ENCODE measurements at places on chromosomes 13 and 19. TPM values are rescaled to one million over a fixed set of nuclear protein-coding genes. Genes with fewer than 3 reads are reported as not detected.
A peak's percentile ranks its signal among the peaks of the same experiment; 100 is the strongest.

GRCh38 chr13:80400865-80401426, 60.0 kb upstream of the SPRY2 start:
- no peaks in the 10 kb centered on the region for H3K36me3 ChIP-seq
- H3K4me3 ChIP-seq: no peak overlapping the region
- H3K27me3 ChIP-seq: no peaks in the 10 kb centered on the region

ZBTB45 gene
- 11.1 TPM for total RNA-seq

DNA sequence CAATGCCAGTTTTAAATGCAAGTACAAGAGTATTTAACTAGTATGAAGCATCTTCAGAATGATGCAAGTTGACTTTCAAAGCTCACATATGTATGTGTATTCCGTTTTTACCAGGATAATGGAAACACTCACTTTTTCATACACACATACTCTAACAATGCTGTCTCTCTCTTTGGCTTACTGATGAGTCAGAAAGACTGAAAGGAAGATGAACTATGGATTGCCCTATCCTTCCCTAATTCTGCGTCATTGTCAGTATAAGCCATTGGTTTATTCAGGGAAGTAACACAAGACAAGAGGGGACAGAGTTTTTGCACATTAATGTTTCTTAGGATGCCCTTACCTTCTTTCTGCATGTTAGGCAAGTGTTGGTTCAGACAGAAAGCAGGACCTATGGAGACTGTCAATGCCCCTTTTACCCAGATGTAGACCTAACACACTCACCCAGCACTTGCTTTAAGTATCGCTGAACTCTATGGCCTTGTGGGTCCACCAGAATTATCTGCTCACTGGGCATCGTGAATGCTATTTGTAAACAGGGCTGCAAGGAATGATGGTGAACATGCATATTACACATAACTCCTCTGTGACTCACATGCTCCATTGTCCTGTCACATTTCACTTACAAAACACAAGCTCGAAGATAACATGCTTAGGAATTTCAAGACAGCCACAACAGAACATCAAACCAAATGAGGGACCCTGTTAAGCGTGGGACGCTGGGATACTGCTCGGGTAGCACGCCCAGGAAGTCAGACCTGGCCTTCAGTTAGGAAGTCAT, 10.0 kb upstream of the OXGR1 start:
- H3K36me3 ChIP-seq: no peaks in the 10 kb centered on the region
- DNase-seq: no peak
- no peak overlapping the region for H3K4me3 ChIP-seq
- H3K27ac ChIP-seq: no peak overlapping the region

GRCh38 chr13:33345842-33346241, 60.3 kb upstream of the STARD13 start:
- no peaks in the 10 kb centered on the region for H3K36me3 ChIP-seq
- no peak overlapping the region for H3K4me3 ChIP-seq
- peaks cover 4% of the 10 kb centered on the region for H3K4me1 ChIP-seq
- DNase-seq: no peak
- H3K27ac ChIP-seq: no peak overlapping the region

ZNF835 gene
- 5.0 TPM for total RNA-seq

GRCh38 chr19:5951338-5951861, 26.5 kb downstream of the RANBP3 start:
- peak overlapping the region; percentile 97 for H3K27ac ChIP-seq
- no peak for DNase-seq
- H3K4me3 ChIP-seq: no peak overlapping the region
- H3K27me3 ChIP-seq: no peaks in the 10 kb centered on the region
- peaks cover 57% of the 10 kb centered on the region for H3K36me3 ChIP-seq

- H3K4me1 ChIP-seq: no peaks in the 10 kb centered on the region
- H3K4me3 ChIP-seq: no peak overlapping the region
- no peak overlapping the region for H3K27ac ChIP-seq
- no peaks in the 10 kb centered on the region for H3K27me3 ChIP-seq
- DNase-seq: no peak
Measured at GRCh38 chr19:29010276-29010675, 202.7 kb downstream of the UQCRFS1 start.

MICU2 gene
- 33.0 TPM for total RNA-seq

GRCh38 chr19:33434886-33435705, 61.6 kb downstream of the CEBPG start:
- no peaks in the 10 kb centered on the region for H3K36me3 ChIP-seq
- no peak overlapping the region for H3K4me3 ChIP-seq
- peaks cover 5% of the 10 kb centered on the region for H3K4me1 ChIP-seq
- DNase-seq: no peak
- no peak overlapping the region for H3K27ac ChIP-seq
- H3K27me3 ChIP-seq: no peaks in the 10 kb centered on the region

GRCh38 chr19:39296055-39296645, at the start of gene IFNL1:
Gene IFNL1 (plus strand): TSS chr19:39296407. CDS start chr19:39296422, 15 bp downstream.
- H3K4me3 ChIP-seq: no peak within 1 kb of the TSS
- no peaks in the 10 kb centered on the region for H3K27me3 ChIP-seq
- H3K4me1 ChIP-seq: peaks cover 17% of the 10 kb centered on the region

GRCh38 chr13:54573186-54573585, 1544.6 kb downstream of the OLFM4 start:
- H3K27ac ChIP-seq: no peak overlapping the region
- DNase-seq: no peak
- no peaks in the 10 kb centered on the region for H3K27me3 ChIP-seq
- no peaks in the 10 kb centered on the region for H3K4me1 ChIP-seq
- H3K36me3 ChIP-seq: no peaks in the 10 kb centered on the region

EDNRB gene
- total RNA-seq: not detected

GRCh38 chr13:109569958-109570711, 216.2 kb downstream of the IRS2 start:
- H3K27ac ChIP-seq: peak overlapping the region; percentile 63
- H3K27me3 ChIP-seq: no peaks in the 10 kb centered on the region
- H3K4me1 ChIP-seq: peaks cover 17% of the 10 kb centered on the region
- H3K4me3 ChIP-seq: no peak overlapping the region
- peak; percentile 41 for DNase-seq

LILRB3 gene
- not detected for total RNA-seq

ABCC4 gene
- total RNA-seq: 11.4 TPM

DNA sequence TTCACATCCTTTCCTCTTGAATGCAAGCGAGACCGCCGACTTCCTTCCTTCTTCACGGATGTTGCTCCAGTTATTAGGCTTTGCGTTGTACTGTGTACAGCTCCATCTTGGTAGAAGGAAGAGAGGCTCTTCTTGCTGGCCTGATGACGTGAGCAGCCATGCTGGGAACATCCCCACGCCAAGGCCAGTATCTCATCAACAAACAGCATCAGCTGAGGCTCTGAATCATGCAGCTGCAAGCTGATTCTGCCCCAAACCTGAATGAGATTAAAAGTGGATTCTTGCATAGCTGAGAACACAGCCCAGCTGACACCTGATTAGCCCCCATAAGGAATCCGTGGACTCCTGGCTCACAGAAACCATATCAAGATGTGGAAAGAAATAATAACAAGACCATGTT, 809.6 kb downstream of the EFNB2 start:
- no peak overlapping the region for H3K4me3 ChIP-seq
- no peaks in the 10 kb centered on the region for H3K36me3 ChIP-seq
- H3K4me1 ChIP-seq: no peaks in the 10 kb centered on the region
- no peak for DNase-seq

GRCh38 chr19:14063105-14063504, 1.2 kb upstream of the PALM3 start:
- H3K36me3 ChIP-seq: no peaks in the 10 kb centered on the region
- H3K27me3 ChIP-seq: peaks cover 33% of the 10 kb centered on the region
- H3K27ac ChIP-seq: no peak overlapping the region

DNA sequence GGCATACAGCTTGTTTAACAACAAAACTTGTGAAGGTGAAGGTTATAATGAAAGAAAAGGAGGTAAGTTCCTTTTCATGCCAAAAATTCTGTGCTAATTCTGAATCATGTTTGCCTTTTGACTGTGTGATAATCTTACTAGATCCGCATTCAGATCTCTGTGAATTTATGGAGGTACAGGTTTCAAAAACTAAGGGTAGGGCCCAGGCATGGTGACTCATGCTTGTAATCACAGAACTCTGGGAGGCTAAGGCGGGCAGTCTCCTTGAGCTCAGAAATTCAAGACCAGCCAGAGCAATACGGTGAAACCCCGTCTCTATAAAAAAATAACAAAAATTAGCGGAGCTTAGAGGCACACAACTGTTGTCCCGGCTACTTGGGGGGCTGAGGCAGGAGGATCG, 45.9 kb downstream of the PCDH9 start:
- no peak overlapping the region for H3K4me3 ChIP-seq
- no peak overlapping the region for H3K27ac ChIP-seq
- peaks cover 4% of the 10 kb centered on the region for H3K4me1 ChIP-seq
- no peak for DNase-seq
- no peaks in the 10 kb centered on the region for H3K27me3 ChIP-seq

- H3K36me3 ChIP-seq: peaks cover 3% of the 10 kb centered on the region
- no peak overlapping the region for H3K4me3 ChIP-seq
- no peaks in the 10 kb centered on the region for H3K27me3 ChIP-seq
- no peaks in the 10 kb centered on the region for H3K4me1 ChIP-seq
- DNase-seq: no peak
Measured at GRCh38 chr19:36103842-36104552, 6.9 kb upstream of the OVOL3 start.

- H3K4me1 ChIP-seq: peaks cover 15% of the 10 kb centered on the region
- no peaks in the 10 kb centered on the region for H3K36me3 ChIP-seq
- H3K27ac ChIP-seq: no peak overlapping the region
- no peak for DNase-seq
Measured at GRCh38 chr19:54477650-54478049, 4.6 kb upstream of the CDC42EP5 start.

- peaks cover 17% of the 10 kb centered on the region for H3K27me3 ChIP-seq
- H3K4me1 ChIP-seq: no peaks in the 10 kb centered on the region
- H3K27ac ChIP-seq: no peak overlapping the region
- DNase-seq: no peak
- H3K36me3 ChIP-seq: no peaks in the 10 kb centered on the region
- no peak overlapping the region for H3K4me3 ChIP-seq
Measured at GRCh38 chr19:43804432-43804831, 2.2 kb upstream of the LYPD5 start.

LRRC25 gene
- not detected for total RNA-seq

DNA sequence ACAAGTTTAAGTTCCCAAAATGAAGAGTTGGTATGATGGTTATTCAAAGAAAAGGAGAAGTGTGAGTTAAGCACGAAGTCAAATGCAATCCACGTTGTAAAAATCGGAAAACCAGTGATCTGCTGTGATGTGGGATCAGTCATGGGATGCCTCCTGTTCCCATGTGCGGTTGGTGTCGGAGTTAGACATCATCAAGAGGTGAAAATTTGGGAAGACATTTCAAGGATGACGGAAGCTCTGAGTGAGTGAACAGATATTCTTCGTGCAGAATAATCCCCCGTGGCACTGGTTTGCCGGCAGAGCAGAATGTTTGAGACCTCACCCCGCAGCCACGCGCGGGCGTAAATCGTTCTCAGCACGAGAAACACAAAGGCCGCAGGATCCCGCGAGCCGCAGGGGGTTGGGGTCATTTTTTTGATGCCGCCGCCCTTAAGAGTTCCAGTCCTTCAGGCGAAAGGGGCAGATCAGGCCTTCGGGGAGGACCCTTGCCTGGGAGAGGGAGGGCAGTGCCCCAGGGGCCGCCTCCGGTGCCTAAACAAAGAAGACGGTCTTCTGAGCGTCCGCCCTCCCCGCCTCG, 13.7 kb upstream of the SOX1 start:
- no peak for DNase-seq
- peaks cover 90% of the 10 kb centered on the region for H3K27me3 ChIP-seq
- H3K36me3 ChIP-seq: no peaks in the 10 kb centered on the region
- H3K4me1 ChIP-seq: no peaks in the 10 kb centered on the region
- H3K27ac ChIP-seq: no peak overlapping the region

DNA sequence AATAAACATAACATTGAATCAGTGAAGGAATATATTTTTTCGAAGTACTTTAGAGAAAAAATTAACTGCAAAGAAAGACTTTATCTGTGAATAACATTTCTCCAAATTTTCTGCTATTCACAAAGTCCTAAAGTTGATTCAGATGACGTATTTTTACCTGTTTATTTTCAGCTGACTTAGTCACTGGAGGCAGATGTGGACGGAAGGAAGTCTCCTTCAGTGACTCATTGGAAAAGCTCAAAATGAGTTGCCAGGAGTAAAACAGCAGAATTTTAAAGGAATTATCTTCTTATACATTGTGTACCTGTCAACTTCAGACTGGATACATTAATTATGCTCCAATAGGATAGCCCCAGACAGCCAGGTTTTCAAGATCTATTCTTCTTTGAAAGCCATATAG, 679.3 kb upstream of the GPC6 start:
- H3K4me1 ChIP-seq: no peaks in the 10 kb centered on the region
- H3K36me3 ChIP-seq: no peaks in the 10 kb centered on the region
- DNase-seq: no peak
